ENCODE measurements at places on chromosomes 5 and 9.

- DNase-seq = no peak
These were observed 68.2 kb downstream of the TLE1 start for GRCh38 chr9:81621118-81621517.

- DNase-seq = no peak
These were observed 258.1 kb downstream of the CTNND2 start for GRCh38 chr5:11646141-11646540.

DNA sequence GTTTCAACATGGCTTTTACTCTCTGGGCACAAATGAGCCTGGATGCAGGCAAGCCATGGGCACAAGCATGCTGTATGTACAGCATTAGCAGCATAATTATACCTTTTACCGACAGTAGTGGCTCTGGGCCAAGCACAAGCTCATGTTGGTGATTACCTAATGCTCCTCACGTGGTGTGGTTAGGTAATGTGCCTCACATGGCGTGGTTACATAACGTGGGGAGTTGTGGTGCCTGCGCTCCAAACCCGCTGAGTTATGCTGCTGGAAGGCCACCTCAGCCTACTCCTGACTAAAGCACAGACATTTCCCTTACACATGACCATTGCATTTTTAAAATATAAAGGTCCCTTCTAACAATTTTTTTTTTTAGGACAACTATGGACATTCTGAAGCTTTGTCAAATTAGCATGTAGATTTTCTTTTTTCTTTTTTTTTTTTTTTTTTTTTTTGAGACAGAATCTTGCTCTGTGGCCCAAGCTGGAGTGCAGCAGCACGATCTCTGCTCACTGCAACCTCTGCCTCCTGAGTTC, 794.0 kb downstream of the EFNA5 start:
- DNase-seq = no peak

DNA sequence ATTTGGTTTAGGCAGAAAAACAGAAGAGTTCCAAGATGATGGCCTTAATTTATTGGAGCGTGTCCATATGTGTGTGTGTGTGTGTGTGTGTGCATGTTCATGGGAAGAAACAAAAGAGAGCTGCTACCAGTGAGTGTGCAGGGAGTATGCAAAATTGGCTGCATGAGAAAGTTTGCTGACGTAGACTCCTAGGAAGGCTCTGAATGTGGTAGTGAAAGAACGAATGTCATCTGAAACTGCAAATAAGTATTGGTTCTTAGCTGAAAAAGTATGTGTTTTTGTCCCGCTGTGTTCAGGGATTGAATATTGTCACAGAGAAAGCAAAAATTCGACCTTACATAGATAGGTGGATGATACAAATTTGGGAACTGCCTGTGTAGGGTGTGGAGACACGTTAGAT, 542.6 kb upstream of the COX7C start:
- DNase-seq = no peak

GRCh38 chr9:124795881-124796431, 19.0 kb downstream of the OLFML2A start:
- DNase-seq = no peak

DNA sequence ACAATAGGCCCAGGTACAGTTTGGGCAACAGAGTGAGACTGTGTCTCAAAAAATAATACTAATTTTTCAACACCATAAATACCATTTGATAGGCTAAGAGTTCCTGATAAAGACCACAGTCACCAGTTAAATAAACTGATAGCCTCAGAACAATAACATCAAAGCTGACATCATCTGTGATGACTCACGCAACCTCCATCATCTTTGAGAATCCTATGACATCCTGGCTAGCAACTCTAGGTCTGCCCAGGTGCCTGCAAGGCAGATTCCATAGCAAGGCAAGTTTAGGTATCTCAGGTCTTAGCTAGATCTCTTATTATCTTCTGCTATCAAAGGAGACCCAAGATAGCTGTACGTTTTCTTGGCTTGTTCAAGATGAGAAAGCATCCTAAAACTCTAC, 30.5 kb upstream of the UBAP2 start:
- DNase-seq = peak; percentile 68

GRCh38 chr9:88889386-88889785, 101.9 kb upstream of the S1PR3 start:
- DNase-seq = no peak

DNA sequence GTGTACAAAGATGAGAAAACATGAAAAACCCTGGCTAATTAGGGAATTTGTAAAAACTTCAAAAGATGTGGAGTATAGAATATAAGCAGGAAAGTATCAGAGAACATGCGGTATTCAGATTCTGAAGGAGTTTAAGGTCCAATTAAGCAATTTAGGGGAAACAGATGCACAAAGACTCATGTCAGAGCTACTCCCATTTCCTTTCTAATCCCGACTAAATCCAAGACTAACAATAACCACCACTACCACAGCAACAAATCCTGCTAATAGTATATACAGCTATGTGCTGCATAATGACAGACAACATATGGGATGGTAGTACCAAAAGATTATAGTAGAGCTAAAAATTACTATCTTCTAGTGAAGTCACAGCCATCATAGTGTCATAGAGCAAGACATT, 102.1 kb downstream of the LURAP1L start:
- DNase-seq = no peak

DNA sequence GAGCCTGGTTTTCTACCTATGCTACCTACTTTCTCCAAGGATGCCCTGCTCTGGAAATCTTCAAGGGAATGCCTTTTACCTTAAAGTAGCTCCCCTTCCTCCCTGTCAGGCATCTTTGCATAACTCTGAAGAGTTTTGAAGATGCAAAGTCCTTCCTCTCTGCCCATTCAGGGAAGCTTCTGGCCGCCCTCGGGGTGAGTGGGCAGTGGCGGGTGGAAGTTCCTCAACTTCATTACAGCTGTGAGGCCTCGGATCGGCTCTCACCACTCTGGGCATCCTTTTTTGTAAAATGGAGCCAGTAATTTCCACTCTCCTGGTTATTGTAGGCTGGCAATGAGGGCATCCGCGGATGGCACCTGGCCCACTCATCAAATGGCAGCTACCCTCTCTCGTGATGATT, 31.7 kb upstream of the STXBP1 start:
- no peak for DNase-seq

GRCh38 chr9:6239694-6240093, 24.1 kb downstream of the IL33 start:
- no peak for DNase-seq

DNA sequence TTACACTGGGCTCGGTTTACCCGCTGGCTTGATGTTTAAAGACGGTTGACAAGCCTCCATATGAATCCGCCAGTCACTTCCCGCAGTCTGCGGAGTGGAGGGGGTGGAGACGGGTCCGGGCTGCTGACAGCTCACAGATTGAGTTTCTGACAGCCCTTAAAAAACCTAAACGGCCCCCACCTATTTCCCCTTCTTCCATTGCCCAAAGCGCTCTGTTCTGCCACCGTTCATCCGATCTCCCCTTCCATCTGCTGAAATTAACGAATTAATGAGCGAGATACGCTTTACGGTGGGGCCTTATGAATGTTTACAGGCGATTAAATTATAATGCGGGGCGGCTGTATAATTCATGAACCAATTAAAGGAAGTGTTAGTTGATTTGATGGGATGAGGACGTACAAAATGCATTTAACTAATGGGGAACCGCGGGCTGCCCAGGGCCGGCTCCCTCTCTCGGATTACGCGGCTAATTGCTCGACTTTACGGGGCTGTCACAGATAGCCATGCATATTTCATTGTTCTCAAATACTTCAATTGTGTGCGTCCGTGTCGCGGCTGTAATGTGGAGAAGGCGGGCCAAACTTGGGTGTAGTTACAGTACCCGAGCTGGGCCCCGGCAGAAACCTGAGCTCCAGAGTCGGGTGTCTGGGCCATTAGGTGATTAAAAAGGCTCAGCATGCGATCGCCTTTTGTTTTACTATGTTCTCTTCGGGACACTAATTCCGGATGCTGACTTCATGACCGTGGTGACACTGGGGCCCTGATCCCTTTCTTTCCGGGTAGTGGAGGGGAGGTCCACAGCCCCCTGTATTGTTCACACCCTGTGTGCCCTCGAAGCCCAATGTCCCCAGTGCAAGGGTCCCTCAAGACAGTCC, 74.9 kb downstream of the GTF3C4 start:
- no peak for DNase-seq

DNA sequence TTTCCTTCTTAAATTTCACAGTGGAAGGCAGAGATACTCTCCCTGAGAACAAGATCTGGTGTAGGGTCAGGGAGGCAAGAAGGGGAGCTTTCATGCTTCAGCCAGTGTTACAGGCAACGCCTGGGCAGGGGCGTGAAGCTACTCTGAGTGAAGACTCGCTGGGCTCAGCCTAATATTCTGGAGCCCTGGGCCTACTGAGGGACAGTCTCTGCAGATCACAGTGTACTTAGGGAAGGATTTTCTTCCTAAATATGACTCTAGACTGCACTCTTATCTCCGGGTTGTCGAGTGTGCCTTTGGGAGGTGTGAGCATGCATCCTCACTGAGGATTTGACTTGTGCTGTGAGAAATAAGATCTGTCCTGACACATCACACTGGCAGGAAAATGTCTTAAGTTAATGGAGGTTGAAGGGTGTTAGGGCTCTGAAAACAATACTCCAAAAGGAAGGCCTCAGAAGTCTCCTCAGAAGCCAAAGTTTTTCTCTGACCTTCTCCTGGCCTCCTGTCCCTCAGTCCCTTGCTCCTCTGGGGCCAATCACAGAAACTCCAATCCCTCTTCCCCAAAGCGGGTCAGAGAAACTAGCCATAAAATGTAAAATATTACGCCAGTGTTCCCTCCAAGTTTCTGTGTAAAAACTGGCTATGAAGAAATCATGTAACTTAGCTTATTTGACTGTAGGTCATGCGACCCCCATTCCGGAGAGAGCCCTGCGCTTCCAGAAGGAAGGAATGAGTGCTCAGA, 156.8 kb upstream of the TBC1D2 start:
- DNase-seq = no peak

- DNase-seq = peak; percentile 95
These were observed 659.4 kb upstream of the ADAMTS16 start for GRCh38 chr5:4480528-4481349.

DNA sequence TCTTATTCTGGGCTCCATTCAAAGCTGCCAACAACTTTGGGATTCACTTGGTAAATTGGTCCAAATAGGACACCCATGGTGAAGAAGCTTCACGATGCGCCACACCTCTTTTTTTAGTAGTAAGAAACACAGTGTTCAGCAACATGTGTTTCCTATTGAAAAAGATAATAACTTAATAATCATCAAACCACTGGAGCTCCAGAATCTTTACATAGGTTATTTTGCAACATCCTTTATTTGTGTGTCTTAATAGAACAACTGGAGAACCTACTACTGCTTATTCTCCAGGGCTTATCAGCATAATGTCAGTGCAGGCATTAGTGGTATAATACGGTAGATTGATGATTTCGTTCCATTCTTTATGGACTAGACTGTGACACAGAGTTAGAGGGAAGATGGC, 63.3 kb upstream of the DAPK1 start:
- no peak for DNase-seq

- peak; percentile 1 for DNase-seq
These were observed 54.2 kb downstream of the SLCO4C1 start for GRCh38 chr5:102241809-102242421.

DNA sequence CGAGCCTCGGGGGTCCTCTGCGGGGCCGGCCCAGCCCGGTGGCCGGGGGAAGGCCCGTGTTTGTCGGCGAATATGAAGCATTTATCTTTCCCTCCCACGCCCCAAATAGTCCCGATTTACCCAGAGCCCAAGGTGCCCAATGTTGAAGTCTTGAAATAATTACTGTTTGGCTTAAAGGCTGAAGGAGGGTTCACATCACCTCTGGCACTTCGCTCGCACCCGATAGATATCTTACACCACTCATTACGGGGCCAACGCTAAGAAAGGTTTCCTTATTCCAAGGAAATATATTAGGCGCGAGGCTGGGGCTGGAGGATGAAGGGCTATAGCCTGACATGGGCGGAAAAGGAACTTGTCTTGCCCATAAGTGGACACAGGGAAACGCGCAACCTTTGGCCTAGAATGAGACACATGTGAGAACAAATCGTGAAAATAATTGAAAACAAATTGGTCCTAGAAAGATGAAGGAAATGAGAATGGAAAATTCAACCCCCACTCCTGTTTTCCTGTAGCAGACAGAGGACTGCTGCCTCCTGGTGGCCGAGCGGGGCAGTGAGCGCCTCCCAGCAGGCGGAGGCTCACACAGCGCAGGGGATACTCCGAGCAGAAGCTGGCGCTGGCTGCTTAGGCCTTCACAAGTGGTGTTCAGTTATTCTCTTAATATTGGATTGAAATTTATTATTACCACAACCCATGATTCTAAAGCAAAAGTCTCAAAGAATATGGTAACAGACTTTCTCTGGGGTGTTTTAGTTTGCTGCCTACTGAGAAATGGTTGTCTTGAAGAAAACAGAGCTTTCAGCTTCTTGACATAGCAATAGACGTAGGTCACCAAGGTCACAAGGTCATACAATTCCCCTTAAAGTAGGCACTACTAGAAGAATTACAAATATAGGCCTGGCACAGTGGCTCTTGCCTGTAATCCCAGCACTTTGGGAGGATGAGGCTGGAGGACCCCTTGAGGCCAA, 7.9 kb downstream of the CCL21 start:
- DNase-seq = peak; percentile 62

GRCh38 chr9:7117676-7118561, 360.1 kb downstream of the KDM4C start:
- no peak for DNase-seq

DNA sequence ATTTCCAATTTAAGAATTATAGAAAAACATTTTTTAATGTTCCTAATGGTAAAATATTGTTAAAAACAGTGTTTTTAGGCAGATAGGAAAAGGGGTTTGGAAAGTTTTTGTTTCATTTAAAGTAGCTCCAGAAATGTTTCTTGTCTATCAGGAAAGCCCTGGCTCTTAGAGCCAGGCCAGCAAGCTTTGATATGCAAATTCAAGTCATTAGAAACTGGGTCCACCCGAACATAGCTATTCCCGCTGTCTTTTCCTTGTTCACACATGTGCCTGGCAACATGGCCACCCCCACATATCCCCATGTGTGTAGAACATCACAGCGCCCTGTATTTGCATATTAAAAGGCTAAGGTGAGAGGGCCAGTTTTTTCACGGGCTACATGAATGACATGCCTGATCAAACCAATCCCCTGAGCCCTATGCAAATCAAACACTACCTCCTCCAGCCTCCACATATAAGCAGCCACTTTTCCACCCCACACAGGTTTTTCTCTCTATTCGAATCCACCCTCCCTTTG, 925.3 kb upstream of the CDH10 start:
- no peak for DNase-seq

DNA sequence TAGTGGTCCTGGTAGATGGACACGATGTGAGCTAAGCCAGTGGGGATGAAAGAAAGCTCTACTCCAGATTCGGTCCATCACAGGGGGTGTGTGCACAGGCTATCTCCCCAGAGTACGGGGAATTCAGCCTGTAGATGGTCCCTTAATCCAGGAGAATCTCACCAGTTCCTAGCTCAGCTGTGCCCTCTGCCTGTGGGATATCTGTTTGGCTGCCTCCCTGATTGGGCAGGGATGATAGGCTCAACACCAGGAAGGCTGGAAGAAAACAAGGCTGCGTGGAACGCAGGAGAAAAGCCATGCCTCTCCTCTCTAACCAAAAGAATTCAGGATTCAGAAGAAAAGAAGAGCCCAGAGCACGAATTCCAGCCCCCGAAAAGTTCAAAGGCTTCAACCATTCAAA, 40.9 kb downstream of the VLDLR start:
- DNase-seq = no peak

GRCh38 chr9:20478786-20479185, 143.5 kb downstream of the MLLT3 start:
- no peak for DNase-seq
